ENCODE measurements at places on chromosomes 7 and 10.

DNA sequence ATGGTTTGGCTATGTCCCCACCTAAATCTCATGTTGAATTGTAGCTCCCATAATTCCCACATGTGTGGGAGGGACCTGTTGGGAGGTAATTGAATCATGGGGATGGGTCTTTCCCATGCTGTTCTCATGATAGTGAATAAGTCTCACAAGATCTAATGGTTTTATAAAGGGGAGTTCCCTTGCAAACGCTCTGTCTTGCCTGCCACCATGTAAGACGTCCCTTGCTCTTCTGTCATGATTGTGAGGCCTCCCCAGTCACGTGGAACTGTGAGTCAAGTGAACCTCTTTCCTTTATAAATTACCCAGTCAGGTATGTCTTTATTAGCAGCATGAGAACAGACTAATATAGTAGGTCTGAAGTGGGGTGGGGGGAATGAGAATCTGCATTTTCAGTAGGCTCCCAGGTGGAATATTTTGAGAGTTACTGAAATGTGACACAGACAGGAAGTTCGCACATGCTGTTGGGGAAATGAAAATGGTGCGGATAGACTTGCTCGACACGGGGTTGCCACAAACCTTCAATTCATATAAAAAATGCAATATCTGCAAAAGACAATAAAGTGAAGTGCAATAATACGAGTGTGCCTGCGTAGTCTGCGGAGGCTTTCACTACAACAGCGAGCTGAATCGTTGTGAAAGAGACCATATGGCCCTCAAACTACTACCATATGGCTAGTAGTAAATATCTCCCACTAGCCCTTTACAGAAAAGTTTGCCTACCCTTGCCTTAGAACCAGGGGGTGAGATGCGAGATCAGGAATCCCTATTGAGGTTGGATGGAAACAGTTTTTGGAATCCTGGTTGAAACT, 166.1 kb downstream of the GRK5 start:
- DNase-seq = no peak

DNA sequence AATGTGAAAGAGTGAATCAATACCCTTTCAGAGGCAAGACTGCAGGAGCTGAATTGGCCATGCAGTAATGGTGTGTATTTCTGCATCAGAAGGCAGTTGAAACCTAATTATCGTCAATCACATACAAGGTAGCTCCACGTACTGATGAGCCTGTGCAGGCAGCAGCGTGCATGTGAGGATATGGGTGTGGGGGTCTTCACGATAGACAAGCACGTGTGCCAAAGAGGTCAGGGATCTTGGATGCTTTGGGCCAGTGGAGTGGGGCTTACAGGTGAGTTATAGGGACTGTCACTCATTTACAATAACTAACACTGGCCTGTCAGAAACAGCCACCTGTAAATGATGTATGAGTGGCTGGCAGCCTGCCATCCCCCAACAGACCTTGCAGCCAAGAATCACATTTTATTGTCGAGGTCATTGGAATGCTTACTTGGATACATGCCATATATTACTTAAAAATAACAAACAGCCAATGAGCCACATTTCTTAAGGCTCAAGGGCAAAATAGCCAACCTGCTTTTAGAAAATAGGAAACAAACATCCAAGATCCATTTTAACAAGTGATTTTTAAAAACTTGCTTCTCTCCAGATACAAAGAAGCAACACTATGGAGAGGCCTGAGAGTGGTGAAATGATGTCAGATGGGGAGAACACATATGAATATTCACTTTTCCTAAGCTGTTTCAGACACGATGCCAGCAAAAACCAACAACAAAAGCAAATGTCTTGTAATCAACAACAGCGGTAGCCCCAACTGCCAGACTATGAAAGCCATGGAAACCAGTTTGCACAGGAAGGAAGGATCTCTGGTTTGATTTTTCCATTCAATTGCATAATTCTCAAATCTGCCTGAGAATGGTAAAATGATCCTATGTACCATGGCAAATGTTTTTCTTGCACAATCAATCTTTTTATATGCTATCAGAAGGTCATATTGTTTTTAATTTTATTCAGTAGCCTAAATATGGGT, 210.7 kb downstream of the SKAP2 start:
- no peak for DNase-seq

DNA sequence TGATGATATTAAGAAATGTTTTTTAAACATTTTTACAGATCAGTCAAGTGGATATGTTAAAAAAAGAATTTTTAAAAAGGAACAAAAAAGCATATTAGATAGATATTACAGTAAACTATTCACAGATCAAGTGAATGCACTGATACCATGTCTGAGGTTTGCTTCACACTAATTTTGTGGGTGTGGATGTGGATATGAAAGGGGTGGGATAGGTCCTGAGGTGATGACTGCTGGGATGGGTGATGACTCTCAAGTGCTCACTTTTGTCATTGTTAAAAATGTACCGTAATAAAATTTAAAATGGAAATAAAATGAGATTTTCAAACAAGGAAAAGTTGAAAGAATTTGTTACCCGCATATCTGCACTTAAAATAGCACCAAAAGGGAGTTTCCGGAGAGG, 54.1 kb downstream of the AGMO start:
- no peak for DNase-seq

GRCh38 chr10:4519658-4520402, 306.2 kb upstream of the AKR1E2 start:
- DNase-seq = no peak

DNA sequence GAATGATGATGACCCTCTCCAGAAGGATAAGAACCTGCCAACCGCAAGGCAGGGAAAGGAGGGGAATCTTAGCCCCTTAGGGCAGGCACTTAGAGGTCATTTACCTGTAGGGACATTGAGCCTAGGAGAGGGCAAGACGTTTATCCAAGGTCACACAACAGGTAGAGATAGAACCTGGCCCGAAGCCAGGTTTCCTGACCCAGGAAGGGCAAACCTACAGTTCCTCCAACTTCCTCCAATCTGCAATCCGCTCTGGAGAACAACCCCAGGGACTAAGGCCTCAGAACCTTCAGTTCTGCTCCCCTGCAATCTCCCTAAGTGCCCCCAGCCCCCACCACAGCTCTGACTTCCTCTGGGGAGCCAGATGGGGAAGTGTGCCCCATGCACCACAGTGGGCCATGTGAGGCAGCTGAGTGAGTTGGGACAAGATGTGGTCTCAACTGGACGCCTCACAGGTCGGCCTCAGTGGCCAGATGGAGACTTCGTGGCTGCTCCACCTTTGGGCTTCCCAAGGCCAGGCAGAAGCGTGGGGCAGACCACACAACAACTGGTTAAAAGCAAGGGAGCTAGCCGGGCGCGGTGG, 1.4 kb upstream of the PSAP start:
- no peak for DNase-seq

- no peak for DNase-seq
Observed at GRCh38 chr10:130804281-130804680, 507.2 kb downstream of the TCERG1L start.

- no peak for DNase-seq
Observed at GRCh38 chr7:3007696-3008095, 36.0 kb downstream of the CARD11 start.
